ENCODE measurements at places on chromosomes 2 and 18.

- DNase-seq = peak; percentile 3
These were observed 75.2 kb downstream of the KLHL29 start for GRCh38 chr2:23460228-23460627.

DNA sequence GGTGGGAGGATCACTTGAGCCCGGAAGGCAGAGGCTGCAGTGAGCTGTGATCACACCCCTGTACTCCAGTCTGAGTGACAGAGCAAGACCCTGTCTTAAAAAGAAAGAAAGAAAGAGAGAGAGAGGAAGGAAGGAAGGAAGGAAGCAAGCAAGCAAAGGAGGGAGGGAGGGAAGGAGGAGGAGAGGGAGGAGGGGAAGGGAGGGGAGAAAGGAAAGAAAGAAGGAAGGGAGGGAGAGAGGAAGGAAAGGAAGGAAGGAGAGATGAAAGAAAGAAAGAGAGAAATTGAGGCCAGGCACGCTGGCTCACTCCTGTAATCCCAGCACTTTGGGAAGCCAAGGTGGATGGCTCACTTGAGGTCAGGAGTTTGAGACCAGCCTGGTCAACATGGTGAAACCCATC lies 2.3 kb upstream of the NCKAP1 start:
- no peak for DNase-seq

- DNase-seq = no peak
These were observed 105.7 kb upstream of the GATA6 start for GRCh38 chr18:22063672-22064071.

- DNase-seq = no peak
These were observed 145.0 kb upstream of the SH3BP4 start for GRCh38 chr2:234806818-234807217.

GRCh38 chr2:38709567-38710194 lies 41.5 kb downstream of the SRSF7 start:
- DNase-seq = peak; percentile 60

DNA sequence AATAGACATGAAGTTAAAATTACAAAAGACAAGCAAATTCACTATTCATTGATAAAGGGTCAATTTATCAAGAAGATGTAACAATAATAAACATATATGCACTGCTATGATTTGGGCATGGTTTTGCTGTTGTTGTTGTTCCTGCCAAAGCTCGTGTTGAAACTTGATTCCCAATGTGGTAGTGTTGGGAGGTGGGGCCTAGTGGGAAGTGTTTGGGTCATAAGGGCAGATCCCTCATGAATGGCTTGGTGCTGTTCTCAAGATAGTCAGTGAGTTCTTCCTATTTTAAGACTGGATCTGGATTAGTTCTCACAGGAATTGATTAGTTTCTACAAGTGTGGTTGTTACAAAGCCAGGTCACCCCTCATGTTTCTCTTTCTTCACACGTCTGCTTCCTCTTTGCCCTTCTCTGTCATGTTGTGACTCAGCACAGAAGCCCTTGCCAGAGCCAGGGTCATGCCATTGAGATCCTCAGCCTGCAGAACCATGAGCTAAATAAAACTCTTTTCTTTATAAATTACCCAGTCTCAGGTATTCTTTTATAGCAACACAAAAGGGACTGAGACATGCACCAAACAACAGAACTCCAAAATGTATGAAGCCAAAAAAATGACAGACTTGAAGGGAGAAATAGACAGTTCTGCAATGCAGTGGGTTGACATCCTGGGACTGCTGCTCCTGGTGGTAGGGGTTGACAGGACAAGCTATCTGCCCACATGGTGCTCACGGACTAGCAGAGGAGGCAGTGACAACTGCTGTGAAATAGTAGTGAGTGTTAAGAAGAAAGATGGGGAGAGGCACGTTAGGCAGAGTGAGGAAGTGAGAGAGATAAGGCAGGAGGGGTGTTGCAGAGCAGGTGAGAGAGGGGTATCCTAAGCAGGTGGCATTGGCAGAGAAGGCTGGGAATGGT lies 18.6 kb upstream of the SKA1 start:
- peak; percentile 59 for DNase-seq

GRCh38 chr2:96541398-96542152 lies 5.0 kb downstream of the ARID5A start:
- no peak for DNase-seq

GRCh38 chr2:227370791-227371312 lies 8.3 kb downstream of the TM4SF20 start:
- peak; percentile 16 for DNase-seq

DNA sequence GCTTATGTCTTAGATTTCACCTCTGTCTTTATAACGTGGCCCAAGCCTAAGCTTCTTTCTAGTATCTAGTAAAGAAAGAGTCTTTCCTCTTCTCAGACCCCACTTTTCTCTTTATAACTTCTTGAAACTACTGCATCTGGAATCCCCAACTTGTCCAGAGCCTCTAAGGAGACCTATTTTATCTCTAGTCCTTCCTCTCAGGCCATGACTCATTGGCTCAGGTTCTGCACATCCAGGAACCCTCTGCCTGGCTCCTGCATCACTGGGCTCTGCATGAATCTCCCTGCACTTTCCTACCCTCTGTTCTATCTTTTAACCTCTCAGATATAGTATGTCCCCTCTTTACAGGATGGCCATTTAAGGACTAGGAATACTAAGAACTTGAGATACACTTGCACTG lies 124.7 kb downstream of the DNAH6 start:
- no peak for DNase-seq

- DNase-seq = peak; percentile 4
These were observed 144.4 kb upstream of the LYPD6 start for GRCh38 chr2:149185942-149186490.

DNA sequence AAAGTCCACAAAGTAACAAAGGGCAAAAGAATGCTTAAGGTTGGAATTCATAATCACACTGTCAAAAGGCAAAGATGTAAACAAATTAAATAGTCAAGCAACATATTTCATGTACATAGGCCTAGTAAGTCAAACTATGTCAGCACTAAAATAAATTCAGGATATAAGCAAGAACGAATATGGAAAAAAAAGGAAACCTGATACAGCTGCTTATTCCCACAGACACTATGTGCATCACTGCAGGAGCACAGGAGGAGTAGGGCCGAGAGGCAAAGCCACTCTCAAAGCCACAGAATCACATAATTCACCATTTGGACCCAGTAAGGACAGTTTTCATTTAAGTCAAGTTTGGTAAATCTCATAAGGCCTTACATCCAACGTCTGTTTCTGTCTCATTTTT lies 116.6 kb downstream of the SATB2 start:
- DNase-seq = no peak

GRCh38 chr18:13527256-13527655 lies 199.1 kb downstream of the FAM210A start:
- DNase-seq = no peak

DNA sequence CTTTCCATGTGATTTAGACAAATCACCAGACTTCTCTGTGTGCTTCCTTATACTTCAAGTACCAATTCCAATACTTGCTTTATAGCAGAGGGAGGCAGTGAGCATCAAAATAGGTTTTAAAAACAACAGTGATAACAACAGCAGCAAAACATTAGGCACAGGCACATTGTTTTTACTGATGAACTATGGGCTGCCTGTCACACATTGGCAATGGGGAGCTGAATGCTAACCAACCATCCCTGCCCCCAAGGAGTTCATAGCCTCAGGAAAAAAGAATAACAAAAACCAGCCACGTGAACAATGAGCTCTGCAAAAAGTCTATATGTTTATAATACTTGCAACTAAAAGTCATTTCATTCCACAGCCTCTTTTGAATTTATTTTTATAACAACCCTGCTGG lies 287.9 kb upstream of the TRIB2 start:
- DNase-seq = no peak

DNA sequence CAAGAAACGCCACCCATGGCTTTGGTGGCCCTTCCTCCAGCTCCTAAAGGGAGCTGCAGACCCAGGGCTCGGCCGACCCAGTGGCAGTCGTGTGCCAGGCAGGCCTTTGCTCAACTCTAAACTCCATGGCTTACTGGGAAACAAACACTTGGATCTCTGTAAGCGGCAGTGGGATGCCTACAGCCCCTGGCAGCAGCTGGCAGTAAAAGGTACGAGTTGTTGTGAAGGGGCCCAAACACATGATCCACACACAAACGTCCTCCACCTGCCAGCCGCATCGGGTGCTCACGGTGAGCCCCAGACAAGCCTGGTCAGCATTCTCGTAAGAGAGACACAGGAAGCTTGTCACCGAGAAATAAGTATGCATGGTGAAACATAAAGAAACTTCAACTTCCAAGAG lies 214.9 kb downstream of the MGAT5 start:
- no peak for DNase-seq

DNA sequence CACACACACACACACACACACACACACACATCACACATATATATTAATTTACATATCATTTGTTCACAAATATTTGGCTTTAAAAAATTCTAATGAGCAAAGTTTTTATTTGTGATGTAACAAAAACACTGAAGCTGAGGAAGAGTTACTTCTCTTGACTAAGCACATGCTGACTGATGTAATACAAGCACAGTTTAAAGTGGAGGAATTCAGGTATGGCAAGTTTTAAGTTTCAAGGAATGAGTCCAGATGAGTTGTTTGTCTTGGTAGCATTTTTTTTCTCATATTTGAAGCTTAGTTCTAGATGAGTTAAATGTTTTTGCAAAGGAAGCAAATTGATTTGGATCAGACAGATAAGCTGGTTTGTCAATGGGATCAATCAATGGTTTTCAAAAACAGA lies 20.2 kb upstream of the CALCRL start:
- DNase-seq = no peak

All from activated CD4-positive, alpha-beta T cell treated with anti-CD3 and anti-CD28 coated beads, Interleukin-2, amount 50 U/mL, for 16 hours (primary cell).